ENCODE measurements at places on chromosomes 4 and X.

GRCh38 chrX:5965406-5965805, 263.3 kb downstream of the NLGN4X start:
- no peak for DNase-seq

GRCh38 chr4:156475322-156475721, 496.3 kb downstream of the PDGFC start:
- peak; percentile 33 for DNase-seq

DNA sequence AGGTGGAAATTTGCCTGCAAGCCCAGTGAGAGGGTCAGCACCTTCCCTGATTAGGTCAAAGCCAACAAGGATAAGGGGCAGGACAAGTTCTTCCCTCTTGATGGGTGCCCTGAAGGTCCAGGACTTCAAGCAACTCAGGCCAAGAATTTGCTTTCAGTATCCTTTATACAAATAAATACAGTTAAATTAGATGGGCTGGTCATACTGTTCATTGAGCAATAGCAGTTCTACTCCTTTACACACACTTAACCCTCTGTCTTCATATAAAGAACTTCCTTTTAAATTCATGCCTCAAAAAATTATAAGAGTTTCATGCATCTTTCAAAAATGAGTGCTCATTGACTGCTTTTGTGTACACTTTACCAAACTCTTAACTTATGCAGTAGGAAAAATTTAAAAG, 392.0 kb downstream of the SPRY1 start:
- no peak for DNase-seq

- DNase-seq, result no peak
These were observed at the start of gene PNMA6F for GRCh38 chrX:153321381-153322124. Gene PNMA6F (minus strand): TSS chrX:153321767. CDS start chrX:153320674, 1,093 bp downstream.

DNA sequence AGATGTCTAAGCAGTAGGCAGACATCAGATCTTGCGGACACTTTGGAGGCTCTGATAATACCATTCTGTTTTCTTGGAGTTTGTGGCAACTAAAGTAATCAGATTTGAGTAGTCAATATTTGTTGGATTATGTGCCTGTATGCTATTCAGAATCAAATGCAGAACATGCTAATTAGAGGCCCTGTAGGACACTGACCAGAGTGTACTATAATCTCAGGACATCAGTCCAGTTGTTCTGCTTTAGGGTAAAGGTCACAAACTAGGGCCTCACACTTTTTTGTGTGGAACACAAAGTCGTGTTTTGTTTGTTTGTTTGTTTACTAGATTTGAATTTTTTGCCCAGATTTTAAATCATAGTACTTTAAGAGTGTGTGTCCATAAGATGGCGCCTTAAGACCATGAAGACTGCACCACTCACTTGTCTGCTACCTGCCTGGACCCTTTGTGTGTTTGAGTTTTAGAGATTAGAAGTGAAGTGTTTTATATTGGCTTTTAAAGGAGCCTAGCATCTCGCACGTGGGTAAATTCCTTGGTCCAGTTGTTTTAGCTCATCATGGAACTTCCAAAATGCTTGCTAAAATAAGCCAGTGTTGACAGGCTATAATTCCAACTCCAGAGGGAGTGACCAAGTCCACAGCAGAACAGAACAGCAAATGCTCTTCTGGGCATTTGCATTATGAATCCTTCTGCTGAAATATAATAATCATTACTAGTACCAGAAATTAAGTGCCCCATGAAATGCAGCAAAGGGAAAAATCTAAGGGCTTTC, 34.7 kb downstream of the IL13RA1 start:
- DNase-seq, result no peak

DNA sequence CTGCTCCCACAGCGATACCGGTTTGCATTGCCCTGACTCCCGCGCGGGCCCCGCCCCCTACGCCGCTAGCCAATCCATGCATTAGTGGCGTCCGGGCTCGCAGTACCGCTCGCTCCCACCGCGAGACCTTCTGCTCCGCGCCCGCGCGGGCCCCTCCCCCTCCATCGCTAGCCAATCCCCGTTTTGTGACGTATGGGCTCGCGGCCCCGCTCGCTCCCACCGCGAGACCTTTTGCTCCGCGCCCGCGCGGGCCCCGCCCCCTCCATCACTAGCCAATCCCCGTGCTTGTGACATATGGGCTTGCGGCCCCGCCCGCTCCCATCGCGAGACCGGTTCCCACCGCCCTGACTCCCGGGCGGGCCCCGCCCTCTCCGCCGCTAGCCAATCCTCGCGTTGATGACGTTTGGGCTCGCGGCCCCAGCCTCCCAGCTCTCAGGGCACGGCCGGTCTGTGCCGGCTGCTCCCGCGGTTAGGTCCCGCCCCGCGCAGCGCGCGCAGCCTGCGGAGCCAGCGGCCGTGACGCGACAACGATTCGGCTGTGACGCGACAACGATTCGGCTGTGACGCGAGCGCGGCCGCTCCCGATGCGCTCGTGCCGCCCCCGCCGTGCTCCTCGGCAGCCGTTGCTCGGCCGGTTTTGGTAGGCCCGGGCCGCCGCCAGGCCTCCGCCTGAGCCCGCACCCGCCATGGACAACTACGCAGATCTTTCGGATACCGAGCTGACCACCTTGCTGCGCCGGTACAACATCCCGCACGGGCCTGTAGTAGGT, at the start of gene EMD:
Gene EMD, plus strand, starts transcription at position 497 of the 770 bp plus-strand sequence. Its CDS starts 190 bp downstream, at position 687.
- peak; percentile 98 for DNase-seq

DNA sequence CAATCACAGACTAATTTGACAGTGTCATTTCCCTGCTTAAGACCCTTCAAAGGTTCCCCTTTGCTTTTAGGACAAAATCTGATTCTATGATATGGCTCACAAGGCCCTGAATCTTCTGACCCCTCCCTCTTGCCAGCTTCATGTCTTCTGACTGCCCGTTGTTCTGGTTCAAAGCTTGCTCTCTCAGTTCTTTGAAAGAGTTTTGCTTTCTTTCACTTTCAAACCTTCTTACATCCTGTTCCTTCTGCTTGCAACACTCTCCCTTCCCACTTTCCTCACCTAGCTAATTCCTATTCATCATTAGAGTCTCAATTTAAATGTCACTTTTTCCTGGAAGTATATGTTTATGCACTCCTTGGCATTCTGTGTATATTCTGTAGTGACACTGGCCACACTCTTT, 299.2 kb downstream of the IDS start:
- DNase-seq, result no peak

DNA sequence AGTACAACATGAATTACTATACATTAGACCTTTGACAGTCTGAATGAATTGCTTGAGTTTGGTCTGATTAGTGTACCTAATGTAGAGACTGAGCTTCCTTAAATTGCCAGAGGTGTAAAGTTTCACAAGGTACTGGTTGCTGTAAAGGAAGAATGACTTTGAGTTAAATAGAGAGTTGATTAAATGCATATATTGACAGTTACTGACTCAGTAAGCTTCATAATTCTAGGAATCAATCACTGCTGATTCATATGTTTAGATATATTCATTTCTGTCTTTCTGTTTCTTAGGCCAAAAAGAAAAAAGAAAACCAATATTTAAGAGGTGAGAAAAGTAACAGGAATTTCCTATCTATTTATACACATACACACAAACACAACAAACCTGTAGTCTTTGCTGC, 16.2 kb upstream of the ART3 start:
- DNase-seq, result no peak

- peak; percentile 27 for DNase-seq
These were observed 282.9 kb downstream of the USP46 start for GRCh38 chr4:52376132-52376704.

DNA sequence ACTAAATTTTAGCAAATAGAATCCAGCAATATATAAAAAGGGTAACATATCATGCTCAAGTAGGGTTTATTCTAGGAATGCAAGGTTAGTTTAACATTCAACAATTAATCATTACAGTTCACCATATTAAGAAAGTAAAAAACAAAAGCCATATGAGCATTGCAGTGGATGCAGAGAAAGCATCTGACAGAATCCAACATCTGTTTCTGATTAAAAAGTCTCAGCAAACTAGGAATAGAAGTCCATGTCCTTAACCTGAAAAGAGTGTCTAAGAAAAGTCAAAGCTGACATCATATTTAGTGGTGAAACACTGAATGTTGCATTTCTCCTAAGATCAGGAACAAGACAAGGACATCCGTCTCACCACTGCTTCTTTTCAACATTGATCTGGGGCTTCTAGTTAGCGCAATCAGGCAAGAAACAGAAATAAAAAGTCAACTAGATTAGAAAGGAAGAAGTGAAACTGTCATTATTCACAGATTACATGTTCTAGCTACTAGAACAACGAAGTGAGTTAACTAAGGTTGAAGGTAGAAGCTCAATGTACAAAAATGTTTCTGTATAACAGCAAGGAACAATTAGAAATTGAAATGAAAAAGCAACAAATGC, 49.3 kb downstream of the MRPL1 start:
- no peak for DNase-seq

DNA sequence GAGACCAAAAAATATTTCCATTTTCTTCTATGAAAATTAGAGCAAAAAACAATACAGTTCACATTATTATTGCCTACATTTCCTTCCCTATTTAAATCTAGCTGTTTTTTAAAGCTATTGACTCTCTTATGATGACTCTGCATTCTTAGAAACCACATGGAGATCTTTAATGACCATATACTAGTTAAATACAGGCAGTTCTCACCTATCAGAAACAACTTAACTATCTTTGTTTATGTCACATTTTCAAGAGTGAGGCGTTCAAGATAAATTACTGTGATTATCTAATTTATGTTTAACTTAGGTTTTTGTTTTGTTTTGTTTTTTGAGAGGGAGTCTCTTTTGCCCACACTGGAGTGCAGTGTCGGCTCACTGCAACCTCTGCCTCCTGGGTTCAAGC, 3.0 kb downstream of the CISD2 start:
- DNase-seq, result no peak

GRCh38 chrX:19543951-19544381, 28.7 kb upstream of the MAP3K15 start:
- no peak for DNase-seq

- no peak for DNase-seq
These were observed 899 bp upstream of the ZFP92 start for GRCh38 chrX:153410373-153410772.

GRCh38 chr4:26842911-26843310, 17.7 kb upstream of the STIM2 start:
- DNase-seq, result no peak

- DNase-seq, result no peak
These were observed 63.8 kb upstream of the MTM1 start for GRCh38 chrX:150504397-150505182.

DNA sequence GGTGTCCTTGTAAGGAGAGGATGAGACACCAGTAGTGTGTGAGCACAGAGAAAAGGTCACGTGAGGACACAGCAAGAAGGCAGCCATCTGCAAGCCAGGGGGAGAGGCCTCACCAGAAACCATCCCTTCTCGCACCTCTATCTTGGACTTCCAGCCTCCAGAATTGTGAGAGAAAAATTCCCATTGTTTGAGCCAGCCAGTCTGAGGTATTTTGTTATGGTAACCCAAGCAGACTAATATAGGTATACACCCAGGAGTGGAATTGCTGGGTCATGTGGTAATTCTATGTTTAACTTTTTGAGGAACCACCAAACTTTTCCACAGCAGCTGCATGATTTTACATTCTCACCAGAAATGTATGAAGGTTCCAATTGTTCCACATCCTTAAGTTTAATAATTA, 25.6 kb downstream of the ZDHHC9 start:
- no peak for DNase-seq

- DNase-seq, result peak; percentile 54
These were observed at the start of gene DCLK2 for GRCh38 chr4:150078041-150078578. Gene DCLK2 (plus strand): TSS chr4:150078445. CDS start chr4:150079028, 583 bp downstream.
